Astrocyte of the hippocampus (primary cell): ENCODE measurements at places on chromosomes 7 and 10.

DNA sequence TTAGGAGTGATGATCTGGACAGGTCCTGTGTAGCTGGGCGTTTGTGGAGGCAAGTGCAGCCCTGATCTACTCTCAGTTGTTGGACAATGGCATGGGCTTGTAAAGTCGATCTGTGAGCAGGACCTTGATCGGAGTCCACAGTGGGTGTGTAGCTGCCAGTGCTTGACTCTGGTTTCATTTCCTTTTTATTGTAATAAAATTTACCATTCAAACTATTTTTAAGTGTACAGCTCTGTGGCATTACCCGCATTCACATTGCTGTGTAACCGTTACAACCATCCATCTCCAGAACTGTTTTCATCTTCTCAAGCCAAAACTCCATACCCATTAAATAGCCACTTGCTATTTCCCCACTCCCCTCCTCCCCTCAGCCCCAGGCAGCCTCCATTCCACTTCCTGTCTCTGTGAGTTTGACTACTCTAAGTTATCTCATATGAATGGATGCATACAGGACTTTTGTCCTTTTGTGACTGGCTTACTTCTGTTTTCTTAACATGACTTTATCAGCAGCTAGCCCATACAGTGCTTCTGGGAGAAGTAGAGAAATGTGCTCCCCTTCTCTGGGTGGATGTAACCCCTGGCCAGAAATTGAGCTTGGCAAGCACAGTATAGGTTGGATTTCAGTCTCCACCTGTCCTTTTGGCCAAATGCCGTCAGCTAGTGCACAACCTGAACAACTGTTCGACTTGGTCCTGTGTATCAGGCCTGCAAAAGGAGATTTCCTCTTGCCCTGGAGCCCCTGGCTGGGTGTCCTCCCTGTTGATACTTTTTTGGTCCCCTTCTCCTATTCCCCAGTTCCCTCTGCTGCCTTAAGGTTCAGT lies 180.0 kb downstream of the LRMDA start:
- no peak for DNase-seq

GRCh38 chr10:89666138-89666537 lies 21.1 kb upstream of the PANK1 start:
- no peak for DNase-seq

- no peak for DNase-seq
Measured at GRCh38 chr7:72057796-72058195, 354.3 kb downstream of the CALN1 start.

DNA sequence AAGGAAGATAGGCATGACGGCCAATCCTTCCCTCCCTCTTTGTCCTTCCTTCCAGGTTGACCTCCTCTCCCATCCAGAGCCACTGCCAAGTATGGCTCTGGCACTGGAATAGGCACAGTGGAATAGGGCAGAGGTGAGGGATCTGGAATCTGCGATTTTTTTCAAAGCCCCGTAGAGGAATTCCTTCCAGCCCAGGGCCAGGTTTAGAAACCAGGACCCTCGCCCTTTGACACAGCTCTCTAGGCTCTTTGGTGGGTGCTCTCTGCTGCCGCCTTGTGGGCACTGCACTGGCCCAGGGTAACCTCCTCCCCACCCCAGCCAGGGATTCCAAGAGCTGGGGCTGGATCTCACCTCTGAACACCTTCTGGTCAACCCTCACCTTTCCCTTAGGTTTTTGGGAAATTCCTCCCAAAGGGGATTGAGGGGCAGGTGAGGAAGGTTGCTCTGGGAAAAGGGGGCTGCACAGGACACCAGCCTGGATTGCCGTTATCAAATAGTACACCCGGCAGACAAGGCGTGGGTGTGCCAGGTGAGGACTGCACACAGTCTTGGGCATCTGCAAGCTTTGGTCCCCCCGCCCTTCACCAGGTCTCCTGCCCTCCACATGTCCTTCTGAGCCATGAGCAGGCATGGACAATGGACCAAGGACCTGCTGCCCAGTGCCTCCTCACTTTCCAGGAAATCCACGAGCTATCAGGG lies 22.8 kb downstream of the C10orf105 start:
- peak; percentile 53 for DNase-seq

DNA sequence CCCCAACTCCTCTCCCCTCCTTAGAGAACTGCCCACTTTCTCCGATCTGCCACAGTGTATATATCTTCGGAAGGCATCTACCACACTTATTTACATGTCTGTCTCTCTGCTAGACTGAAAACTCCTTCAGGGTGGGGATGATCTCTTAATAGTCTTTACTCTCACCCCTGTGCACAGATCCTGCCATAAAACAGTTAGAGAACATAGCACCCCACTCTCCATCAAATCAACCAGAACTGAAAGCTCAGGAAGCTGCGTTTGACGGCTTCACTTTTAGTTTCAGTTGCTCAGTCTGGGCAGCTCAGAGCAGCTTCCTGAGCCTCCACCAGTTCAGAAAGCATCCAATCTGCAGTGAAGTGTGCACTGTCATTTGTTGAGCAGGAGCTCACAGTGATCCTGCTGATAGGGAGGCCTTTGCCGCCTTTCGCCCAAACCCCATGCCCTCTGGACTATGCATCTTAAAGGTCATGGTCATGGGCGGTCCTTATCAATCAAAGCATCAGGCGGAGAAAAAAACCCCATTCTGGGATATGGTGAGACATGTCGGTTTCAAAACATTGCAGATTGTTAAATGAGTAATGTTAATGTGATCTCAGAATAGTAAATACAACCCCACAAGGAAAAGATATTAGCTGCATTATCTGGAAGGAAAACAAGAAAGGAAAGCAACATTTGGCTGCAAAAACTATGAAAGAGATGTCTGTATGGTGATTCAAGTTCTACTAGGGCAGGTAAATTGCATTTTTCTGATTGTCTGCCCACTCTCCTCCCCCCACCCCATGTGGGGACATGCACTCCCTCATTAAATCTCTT lies 167.1 kb upstream of the ADO start:
- DNase-seq: no peak

- DNase-seq: no peak
Measured at GRCh38 chr10:15849316-15849715, 11.0 kb downstream of the MINDY3 start.

- no peak for DNase-seq
Measured at GRCh38 chr7:97149843-97150242, 32.3 kb downstream of the SDHAF3 start.

DNA sequence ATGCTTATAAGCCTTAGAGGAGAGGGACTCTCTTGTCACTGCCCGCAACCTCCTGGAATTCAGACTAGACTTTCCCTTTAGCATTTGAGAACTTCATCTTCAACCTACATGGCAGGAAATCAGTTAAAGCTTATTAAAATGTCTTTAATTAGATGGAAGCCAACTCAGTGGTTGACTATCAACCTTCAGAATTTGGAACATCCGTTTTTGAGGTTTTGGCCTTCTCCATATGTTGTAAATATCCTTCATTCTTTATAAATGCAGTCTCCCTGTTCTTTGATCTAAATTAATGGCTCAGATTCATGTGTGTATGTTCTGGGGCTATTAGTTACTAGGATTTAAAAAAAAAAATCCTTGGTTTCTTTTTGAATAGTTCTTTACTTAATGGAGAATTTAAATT lies 85.0 kb downstream of the ANKRD61 start:
- no peak for DNase-seq

- DNase-seq: peak; percentile 66
Measured at GRCh38 chr7:39414224-39415035, 151.8 kb upstream of the YAE1 start.

- no peak for DNase-seq
Measured at GRCh38 chr10:50540069-50540825, 83.5 kb downstream of the SGMS1 start.

- DNase-seq: peak; percentile 87
Measured at GRCh38 chr10:17229967-17230682, 2.1 kb downstream of the VIM start.

GRCh38 chr10:76915316-76915715 lies 722.3 kb downstream of the KCNMA1 start:
- DNase-seq: peak; percentile 49

GRCh38 chr10:132117636-132118190 lies 52.0 kb downstream of the JAKMIP3 start:
- DNase-seq: no peak

GRCh38 chr7:107937531-107937930 lies 46.5 kb downstream of the DLD start:
- DNase-seq: no peak

DNA sequence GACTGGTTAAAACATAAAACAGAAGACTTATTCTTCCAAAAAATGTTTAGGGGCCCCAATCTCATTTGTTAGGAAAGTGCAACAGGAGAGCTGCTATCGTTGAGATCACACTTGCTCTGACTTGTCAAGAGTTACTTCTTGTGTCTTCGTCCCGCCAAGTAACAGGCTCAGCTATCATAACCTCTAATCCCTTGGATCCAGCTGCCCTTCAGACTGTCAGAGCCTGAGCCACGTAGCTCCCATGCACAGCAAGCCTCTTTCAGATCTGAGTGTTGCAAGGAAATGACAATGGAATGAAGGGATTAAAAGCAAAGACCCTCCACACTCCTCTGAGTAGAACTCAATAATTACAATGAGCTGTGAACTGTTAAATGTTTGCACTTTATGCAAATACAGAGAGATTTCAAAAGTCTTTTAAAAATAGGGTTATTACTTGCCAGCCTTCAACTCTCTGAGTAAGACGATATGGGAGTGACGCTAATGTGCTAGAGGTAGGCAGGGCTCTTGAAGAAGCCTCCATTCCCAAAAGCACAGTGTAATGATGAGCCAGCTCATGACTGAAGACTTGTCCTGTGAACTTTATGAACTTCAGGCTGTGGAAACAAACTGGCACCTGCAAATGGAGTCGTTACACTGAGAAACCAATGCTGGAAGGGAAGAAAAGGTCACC lies 28.4 kb upstream of the CDK13 start:
- no peak for DNase-seq
